ENCODE measurements at places on chromosomes 11 and 22.

- no peak for DNase-seq
Measured at GRCh38 chr11:124938206-124938765, 2.4 kb upstream of the HEPACAM start.

DNA sequence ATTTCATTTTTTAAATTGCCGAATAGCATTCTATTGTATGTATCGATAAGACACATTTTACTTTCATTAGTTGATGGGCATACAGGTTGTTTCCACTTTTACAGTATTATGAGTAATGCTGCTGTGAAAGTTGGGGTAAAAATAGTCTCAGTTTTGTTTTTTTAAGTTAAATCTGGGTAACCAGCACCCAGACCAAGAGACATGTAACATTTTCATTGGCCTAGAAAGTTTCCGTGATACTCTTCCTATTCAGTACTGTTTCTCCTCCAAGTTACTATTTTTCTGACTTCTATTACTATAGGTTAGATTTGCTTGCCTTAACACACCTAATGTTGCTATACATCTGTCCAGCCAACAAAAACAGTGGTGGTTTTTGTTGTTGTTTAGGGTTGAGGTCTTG is 12.3 kb downstream of the IPO7 start:
- no peak for DNase-seq

DNA sequence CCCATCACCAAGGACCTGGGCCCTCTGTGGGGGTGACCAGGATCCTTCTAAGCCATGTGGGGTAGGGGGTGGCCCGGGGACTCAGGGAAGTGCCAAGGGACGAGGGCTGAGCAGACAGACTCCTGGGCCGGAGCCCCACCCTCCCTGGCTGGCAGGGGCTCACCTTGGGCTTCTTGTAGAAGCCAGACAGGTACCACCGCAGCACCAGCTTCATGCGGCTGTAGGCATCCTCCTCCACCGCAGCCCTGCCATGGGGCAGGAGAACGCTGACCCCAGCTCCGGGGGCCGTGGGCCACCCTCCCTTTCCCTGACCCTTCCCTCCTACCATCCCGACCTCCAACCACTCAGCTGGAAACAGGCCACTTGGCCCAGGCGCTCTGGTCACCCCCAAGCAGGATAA is 45.9 kb upstream of the CARS1 start:
- DNase-seq: no peak

DNA sequence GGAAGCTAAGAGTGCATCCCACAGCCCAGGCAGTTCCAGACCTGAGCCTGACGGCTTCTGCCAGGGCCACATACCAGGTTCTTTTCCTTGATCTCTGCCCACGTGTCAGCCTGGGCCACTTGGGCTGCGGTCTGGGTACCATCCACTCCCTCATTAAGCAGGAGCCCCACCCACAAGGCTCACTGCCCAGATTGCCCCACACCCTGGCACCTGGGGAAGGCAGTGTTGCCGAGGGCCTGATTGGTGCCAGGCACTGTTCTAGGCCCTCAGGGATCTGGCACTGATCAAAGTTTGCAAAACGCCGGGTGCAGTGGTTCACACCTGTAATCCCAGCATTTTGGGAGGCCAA is 15.4 kb downstream of the GGA1 start:
- DNase-seq: no peak

- DNase-seq: no peak
Measured at GRCh38 chr22:43228330-43228729, 41.4 kb upstream of the TTLL12 start.

- DNase-seq: no peak
Measured at GRCh38 chr22:49197505-49197904, 630.2 kb downstream of the BRD1 start.

DNA sequence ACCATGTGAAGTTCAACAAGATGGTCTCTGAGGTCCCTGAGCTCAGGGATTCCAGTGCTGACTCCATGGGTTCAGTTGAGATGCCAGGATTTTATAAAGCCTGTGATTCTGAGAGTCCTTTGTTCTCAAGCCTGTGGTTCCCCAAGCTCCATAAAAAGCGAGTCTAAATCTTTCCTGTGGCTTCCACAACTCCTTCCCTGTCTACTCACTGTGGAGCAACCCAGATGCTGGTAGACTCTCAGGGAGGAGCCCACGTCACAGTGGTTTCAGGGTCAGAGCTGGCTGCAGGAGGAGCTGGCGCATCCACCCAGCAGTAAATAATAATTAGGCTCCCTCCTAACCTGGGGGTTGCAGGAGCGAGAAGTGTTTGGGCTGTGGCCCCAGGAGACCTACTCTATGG is 2.0 kb upstream of the RELT start:
- no peak for DNase-seq

- DNase-seq: no peak
Measured at GRCh38 chr11:68053117-68053516, 14.3 kb downstream of the TCIRG1 start.

DNA sequence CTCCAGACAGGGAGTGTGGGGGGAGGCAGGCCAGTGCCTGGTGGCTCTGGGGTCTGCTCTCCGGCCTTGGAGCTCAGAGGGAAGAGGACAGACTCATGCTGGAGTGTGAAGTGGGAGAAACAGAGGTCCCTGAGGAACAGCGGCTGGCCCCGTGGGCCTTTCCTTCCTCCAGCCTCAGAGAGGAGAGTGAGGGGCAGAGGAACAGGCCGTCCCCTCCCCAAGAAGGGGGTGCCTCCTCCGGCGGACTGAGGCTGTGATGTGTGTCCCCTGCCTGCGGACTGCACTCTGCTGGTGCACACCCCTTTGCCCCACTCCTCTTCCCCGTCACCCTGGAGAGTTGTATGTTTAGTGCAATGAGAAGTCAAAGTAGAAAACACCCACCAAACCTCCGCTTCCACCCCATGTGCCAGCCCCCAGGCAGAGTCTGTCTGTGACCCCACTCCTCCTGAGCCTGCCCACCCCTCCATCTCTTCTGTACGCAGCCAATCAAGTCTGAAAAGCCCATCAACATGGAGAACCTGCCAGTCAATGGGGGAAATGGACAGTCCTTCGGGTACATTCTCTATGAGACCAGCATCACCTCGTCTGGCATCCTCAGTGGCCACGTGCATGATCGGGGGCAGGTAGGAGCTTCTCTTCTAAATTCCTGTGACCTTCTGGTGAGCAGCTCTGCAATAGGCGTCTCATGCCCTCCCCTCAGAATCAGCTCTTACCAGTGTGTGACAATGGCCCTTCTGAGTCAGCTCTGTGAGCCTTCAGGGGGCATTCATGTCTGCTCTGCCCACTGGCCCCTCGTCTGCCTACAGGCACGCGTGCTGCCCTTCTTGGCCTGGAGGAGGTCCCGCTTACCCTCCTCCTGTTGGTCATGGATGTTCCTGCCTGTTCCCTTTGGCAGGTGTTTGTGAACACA is 39.0 kb downstream of the GLB1L2 start:
- no peak for DNase-seq

DNA sequence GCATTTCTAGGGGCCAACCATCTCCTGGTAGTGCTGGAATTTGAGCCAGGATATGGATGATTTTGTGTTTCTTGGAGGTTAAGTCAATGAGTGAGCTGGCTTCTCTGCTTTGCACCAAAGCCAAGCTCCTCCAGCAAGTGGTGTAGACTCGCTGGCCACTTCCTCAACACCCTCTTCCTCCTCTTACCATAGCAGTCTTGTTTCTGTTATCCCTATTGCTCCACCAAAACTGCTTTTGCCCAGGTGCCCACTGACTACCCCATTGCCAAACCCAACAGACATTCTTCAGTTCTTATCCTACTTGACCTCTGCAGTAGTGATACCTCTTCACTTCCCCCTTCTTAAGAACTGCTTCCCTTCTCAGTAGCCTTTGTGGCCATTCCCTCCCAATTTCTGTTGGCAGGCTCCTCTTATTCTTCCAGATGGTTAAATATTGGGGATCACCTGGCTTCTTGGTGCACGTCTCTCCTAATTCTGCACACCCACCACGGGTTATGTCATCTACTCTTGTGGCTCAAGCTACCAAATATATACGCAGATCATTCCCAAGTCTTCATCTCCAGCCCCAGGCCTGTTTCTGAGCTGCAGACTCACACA is 7.0 kb upstream of the PRG2 start:
- no peak for DNase-seq

GRCh38 chr22:34105461-34106062 is 185.3 kb upstream of the LARGE1 start:
- DNase-seq: no peak

DNA sequence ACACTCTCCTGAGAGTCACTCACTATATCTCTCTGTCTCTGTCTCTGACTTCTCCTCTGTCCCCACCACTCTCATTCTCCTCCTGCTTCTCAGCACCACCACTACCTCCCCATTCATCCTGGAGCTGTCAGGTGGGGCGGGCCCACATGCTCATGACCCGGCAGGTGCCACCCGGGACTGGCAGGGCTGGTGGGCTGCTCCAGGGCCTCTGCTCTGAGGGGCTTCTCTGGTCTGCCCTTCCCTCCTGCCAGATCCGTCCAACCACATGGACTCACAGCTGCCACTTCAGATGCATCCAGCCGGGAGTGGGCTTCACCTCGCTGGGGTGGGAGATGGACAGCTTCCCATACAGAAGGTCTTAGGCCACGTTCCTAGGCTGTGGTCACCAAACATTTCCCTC is 4.8 kb upstream of the EMID1 start:
- no peak for DNase-seq

- DNase-seq: no peak
Measured at GRCh38 chr11:10485646-10486045, 30.6 kb downstream of the AMPD3 start.

- no peak for DNase-seq
Measured at GRCh38 chr11:126202646-126203359, 8.6 kb downstream of the RPUSD4 start.

DNA sequence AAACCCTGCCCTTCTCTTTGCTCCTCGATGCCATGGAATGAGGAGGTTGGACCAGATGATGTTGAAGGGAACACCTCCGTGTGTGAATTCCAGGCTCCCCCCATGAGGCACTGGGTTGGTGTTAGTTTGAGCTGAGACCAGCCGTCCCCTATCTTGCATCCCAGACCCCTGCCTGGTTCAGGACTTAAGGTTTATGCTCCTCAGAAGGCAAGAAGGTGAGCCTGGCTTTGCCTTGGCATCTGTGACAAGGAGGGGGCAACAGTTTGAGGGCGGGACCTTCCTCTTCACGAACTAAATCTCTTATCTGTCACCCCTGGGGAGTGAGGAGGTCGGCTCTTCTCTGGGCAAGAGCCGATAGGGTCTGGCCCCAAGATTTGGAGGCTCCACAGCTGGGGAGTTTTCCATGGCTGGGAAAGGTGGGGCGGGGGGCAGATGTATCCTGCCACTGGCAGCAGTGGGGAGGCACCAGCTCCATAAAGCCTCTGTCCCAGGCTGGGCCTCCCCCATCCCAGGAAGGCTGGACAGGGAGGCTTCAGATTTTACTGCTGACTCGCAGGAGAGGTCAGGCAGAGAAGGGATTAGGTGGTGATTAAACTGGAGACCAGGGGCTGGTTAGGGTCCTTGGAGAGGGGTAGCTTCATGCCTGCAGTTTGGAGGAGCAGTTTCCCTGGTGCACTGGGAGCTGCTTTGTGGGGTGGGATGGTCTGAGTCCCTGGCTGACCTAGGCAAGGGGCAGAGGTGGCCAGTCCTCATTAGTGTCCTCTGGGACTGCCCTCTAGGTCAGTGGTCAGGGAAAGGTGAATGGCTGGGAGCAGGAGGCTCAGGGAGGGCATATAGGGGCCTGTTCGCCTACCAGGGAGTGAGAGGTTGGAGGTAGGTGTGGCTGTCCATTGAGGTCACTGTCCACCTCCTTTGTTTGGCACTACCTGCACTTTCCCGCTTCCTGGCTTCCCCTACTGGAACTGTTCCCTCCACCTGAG is 1.1 kb downstream of the SEC14L2 start:
- DNase-seq: no peak

- DNase-seq: no peak
Measured at GRCh38 chr22:19879992-19880785, 25.5 kb upstream of the GNB1L start.

GRCh38 chr11:47234669-47235100 is 13.9 kb downstream of the ACP2 start:
- DNase-seq: no peak

- no peak for DNase-seq
Measured at GRCh38 chr11:128424271-128424711, 163.1 kb downstream of the ETS1 start.

GRCh38 chr11:33842236-33842915 is 49.5 kb downstream of the LMO2 start:
- no peak for DNase-seq

DNA sequence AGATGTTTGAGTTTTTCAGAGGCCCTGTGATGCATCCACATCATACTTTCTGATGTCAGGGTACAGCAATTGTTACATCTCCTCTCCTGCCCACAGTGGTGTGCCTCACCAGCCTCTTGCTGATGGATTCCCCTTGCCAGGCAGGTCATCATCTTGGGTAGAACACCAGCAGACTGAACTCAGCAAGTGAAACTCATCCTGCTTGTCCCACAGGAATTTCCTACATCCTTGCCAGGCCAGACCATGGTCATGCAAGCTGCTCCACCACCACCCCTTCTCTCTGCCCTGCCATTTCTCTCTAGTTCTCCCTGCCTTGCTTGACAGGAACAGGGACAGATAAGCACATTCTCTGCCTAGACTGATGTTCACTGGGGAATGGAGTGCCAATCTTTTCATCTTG is 85.9 kb downstream of the PAX6 start:
- no peak for DNase-seq

DNA sequence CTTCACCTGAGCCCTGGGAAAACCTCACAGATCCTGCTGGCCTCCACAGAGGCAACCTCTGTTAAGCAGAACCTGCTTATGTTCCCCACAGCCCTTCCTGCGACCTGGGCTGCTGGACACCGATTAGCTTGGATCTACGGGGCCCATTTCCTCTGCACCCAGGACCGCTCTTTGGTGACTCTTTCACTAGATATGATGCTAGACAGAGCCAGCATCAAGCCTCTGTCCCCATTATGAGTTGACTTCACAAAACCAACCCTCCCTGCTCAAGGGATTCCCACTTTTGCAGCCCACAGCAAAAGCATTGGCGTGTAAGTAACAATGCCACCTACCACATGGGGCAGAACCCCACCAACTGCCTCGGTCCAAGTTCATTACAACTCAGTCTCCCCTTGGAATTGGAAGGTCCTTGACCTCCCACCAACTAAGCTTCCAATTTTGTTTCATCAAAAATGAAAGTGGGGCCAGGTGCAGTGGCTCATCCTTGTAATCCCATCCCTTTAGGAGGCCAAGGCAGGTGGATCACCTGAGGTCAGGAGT is 15.2 kb upstream of the TMPRSS4 start:
- no peak for DNase-seq

- DNase-seq: no peak
Measured at GRCh38 chr11:554428-555226, 5.9 kb downstream of the LMNTD2 start.

- DNase-seq: no peak
Measured at GRCh38 chr11:78040691-78041379, 17.8 kb upstream of the KCTD14 start.

DNA sequence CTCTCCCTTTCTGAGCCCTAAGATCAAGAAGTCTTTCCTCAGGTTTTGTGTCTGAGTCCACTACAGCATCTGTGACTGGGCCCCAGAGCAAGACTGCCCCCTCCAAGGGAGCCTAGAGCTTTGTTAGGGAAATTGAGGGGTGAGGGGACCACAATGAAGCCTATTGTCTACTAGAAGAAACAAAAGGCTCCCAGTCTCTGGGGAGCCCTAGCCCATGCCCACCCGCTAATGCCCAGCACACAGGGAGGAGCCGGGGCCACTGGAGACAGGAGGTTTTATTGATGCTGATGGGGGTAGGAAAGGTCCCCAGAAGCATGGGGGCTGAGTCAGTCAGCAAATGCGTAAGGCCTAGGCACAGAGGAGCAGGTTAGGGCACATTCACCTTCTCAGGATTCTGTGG is 14.0 kb downstream of the RHOG start:
- no peak for DNase-seq

- no peak for DNase-seq
Measured at GRCh38 chr22:49999063-49999945, 13.3 kb downstream of the IL17REL start.
